GM23338 (cell line): ENCODE measurements at places on chromosomes 3 and 15. TPM values are rescaled to one million over a fixed set of nuclear protein-coding genes. Genes with fewer than 3 reads are reported as not detected.

Gene PLSCR5
- not detected in 2 replicates for total RNA-seq

Gene ETV5
- 48.4 and 57.1 TPM in 2 replicates for total RNA-seq

GRCh38 chr3:78754066-78754743 lies 1013.6 kb downstream of the ROBO1 start:
- DNase-seq: no peak

- peak; percentile 75 for DNase-seq
Measured at GRCh38 chr3:130839813-130840212, 54.1 kb upstream of the ATP2C1 start.

Gene BDH1
- 11.2 and 18.1 TPM in 2 replicates for total RNA-seq

GRCh38 chr15:80211976-80212375 lies 40.0 kb downstream of the CTXND1 start:
- no peak for DNase-seq

GRCh38 chr15:39283531-39283930 lies 297.3 kb upstream of the THBS1 start:
- no peak for DNase-seq

Gene RARB
- 0.14 and 0.39 TPM in 2 replicates for total RNA-seq

GRCh38 chr15:82197733-82198594 lies 64.6 kb downstream of the EFL1 start:
- peak; percentile 91 for DNase-seq

- DNase-seq: no peak
Measured at GRCh38 chr3:50264383-50264963, 4.5 kb upstream of the SEMA3B start.

Gene GDPGP1
- 1.2 and 3.8 TPM in 2 replicates for total RNA-seq
